ENCODE measurements at places on chromosomes 11 and 22. TPM values are rescaled to one million over a fixed set of nuclear protein-coding genes. Genes with fewer than 3 reads are reported as not detected.
A peak's percentile ranks its signal among the peaks of the same experiment; 100 is the strongest.

GRM5 gene
- not detected for polyA plus RNA-seq

AQP11 gene
- polyA plus RNA-seq = 0.51 TPM

TTC9C gene
- 44.6 TPM for polyA plus RNA-seq

HEPHL1 gene
- polyA plus RNA-seq = not detected

- DNase-seq = peak; percentile 42
- no peaks in the 10 kb centered on the region for H3K36me3 ChIP-seq
- no peak overlapping the region for H3K4me3 ChIP-seq
- H3K27ac ChIP-seq = no peak overlapping the region
- peaks cover 5% of the 10 kb centered on the region for H3K27me3 ChIP-seq
Measured at GRCh38 chr11:35404388-35404775, 15.0 kb downstream of the SLC1A2 start.

- no peak overlapping the region for H3K27ac ChIP-seq
- DNase-seq = no peak
- peaks cover 93% of the 10 kb centered on the region for H3K36me3 ChIP-seq
- no peak overlapping the region for H3K4me3 ChIP-seq
Measured at GRCh38 chr22:30941363-30941740, 27.2 kb downstream of the MORC2 start.

DNA sequence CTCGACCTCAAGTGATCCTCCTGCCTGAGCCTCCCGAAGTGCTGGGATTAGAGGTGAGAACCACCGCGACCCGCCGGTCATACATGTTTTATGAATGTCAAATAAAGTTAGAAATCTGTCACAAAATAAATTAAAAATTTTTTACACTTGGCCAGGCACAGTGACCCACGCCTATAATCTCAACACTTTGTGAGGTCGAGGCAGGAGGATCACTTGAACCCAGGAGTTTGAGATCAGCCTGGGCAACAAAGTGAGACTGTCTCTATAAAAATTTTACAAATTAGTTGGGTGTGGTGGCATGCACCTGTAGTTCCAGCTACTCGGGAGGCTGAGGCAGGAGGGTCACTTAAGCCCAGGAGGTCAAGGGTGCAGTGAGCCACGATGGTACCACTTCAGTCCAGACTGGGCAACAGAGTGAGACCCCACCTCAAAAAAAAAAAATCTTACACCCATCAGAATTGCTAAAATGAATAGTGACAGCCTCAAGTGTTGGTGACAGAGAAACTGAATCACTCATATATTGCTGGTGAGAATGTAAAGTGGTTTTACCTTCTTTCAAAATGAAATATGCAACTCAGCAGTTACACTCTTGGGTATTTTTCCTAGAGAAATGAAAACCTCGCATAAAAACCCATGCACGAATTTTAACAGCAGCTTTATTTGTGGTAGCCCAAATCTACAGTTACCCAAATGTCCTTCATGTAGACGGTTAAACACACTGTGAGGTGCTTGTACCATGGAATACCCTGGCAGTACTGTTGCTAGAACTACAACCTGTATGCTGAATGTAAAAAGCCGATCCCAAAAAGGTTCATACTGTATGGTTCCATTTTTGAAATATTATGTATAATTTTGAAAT is 55.4 kb downstream of the MED15 start:
- DNase-seq = no peak
- no peaks in the 10 kb centered on the region for H3K27me3 ChIP-seq
- no peak overlapping the region for H3K4me3 ChIP-seq
- H3K27ac ChIP-seq = no peak overlapping the region
- H3K4me1 ChIP-seq = peaks cover 11% of the 10 kb centered on the region
- peaks cover 93% of the 10 kb centered on the region for H3K36me3 ChIP-seq

DNA sequence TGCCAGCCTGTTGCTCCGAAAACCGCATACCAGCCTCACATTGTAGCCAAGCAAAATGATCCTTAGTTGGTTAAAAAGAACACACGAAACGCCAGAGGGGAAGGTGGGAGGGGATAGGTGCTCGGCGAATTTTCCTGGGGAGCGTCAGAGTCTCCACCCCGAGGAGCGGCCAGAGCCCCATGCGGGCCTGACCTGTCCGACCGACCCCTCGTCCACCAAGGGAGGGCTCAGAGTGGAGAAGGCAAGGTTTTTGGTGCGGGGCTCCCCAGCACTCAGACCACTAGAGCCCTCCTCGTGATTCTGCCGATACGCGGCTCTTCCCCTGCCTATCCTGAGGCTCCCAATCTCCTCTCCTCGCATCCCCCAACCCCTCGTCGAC is 39.6 kb downstream of the DIXDC1 start:
- H3K27ac ChIP-seq = no peak overlapping the region
- H3K36me3 ChIP-seq = peaks cover 4% of the 10 kb centered on the region
- no peak overlapping the region for H3K4me3 ChIP-seq
